ENCODE measurements at places on chromosomes 2 and 18.

DNA sequence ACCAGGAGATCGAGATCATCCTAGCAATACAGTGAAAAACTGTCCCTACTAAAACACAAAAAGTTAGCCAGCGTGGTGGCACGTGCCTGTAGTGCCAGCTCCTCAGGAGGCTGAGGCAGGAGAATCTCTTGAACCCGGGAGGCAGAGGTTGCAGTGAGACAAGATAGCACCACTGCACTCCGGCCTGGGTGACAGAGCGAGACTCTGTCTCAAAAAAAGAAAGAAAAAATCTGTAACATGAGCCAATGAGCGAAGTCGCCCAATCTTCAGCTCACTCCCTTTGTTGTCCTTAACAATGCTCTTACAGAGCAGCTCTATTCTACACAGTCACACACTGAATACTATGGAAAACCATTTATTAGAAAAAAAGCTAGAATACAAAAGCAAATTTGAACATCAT lies 22.0 kb downstream of the FAM98A start:
- DNase-seq = no peak

DNA sequence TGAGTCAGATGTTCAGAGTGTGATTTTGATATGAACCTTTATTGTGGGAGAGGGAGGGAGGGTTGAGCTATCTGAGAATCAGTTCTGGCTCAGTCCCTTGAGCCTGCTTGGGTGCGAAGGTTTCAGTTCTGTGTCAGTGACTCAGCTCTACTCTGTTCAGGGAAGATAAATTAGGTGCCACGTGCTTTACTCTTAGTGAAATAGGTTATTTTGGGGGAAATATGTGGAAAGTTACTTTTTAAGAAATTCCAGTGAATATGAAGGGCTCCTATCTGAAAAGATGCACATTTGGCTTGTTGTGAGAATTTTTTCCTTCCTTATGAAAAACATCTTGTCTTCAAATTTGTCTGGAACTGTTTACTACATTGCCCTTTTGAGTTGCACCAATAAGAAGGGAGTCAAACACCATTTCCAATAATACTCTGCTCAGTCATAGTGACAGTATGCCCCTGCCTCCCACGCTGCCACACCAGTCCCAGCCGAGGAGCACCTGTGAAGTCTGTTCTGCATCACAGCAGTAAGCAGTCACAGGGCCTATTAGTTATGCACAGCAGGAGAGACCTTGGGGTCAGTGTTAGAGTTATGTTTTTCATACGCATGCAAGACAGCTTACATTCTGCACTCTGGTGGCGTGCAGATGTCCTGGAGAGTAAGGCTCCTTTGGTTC lies 32.8 kb upstream of the DNAH7 start:
- no peak for DNase-seq

GRCh38 chr2:115652652-115653051 lies 1210.2 kb downstream of the DPP10 start:
- DNase-seq = no peak

- no peak for DNase-seq
These were observed 192.9 kb downstream of the HAUS1 start for GRCh38 chr18:46297124-46297523.

DNA sequence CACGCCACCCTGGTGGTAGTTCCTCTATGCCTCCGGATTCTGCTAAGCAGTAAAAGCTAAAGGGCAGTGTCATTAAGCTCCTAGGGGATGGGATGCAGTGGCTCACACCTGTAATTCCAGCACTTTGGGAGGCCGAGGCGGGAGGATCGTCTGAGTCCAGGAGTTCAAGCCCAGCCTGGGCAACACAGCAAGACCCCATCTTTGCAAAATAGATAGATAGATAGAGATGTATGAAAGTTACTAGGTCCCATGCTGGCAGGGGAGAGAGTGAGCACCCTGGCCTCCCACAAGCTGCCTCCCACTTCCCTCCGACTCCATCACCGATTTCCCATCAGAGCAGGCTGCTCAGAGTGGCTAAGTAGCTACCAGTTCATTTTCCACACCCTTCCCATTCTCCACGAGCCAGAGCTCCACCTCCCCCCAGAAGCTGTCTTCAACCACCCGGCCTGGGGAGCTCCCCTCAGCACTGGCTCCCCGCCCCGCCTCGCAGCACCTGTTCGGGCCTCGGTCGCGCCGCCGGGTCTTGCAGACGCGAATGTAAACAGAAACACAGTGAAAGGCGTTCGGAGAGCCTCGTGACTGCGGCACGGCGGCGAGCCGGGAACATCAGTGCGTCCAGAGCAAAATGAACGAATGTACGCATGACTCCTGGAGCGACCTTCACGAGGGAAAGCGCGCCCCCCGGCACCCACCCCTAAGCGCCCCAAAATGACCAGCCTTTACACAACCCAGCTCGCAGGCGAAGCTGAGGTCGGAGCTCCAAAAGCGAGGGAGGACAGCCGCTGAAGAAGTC lies 598 bp upstream of the CEP68 start:
- DNase-seq = no peak

DNA sequence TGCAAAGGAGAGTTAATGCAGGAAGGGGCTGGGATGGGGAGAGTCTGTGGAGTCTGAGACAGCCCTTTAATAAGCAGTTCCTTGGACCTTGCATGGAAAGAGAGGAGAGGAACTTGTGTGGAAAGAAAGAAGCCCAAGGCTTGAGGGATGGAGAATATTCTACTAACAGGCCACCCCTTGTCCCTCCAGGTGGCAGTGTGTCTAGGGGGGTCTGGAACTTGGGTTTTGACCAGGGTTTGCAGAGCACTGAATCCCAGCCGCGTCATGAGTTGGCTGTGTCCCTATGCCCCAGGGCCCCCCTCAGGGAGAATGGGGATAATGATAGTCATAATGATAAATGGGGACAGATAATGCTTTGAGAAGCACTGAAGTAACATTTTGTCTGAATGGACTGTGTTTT lies 15.0 kb downstream of the TCF7L1 start:
- DNase-seq = no peak

DNA sequence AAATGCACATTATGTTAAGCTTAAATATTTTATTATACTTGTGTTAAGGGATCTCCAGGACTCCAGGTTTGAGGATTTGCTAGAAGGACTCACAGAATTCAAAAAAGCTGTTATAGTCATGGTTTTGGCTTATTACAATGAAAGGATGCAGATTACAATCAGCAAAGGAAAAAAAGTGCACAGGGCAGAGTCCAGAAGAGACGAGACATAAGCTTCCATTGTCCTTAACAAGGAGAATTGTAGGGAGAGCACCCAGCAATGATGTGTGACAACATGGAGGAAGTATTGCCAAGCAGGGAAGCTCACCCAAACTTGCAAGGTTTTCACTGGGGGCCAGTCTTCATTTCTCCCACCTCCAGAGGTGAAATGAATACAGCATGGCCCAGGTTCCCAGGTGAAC lies 12.8 kb upstream of the MYO5B start:
- DNase-seq = no peak

GRCh38 chr2:64769392-64770044 lies 115.8 kb upstream of the SERTAD2 start:
- DNase-seq = no peak

GRCh38 chr2:100269889-100270288 lies 52.4 kb downstream of the LONRF2 start:
- DNase-seq = no peak

GRCh38 chr2:187994464-187995331 lies 297.0 kb upstream of the GULP1 start:
- DNase-seq = no peak

- no peak for DNase-seq
These were observed 3.7 kb upstream of the AFF3 start for GRCh38 chr2:100145893-100146656.

DNA sequence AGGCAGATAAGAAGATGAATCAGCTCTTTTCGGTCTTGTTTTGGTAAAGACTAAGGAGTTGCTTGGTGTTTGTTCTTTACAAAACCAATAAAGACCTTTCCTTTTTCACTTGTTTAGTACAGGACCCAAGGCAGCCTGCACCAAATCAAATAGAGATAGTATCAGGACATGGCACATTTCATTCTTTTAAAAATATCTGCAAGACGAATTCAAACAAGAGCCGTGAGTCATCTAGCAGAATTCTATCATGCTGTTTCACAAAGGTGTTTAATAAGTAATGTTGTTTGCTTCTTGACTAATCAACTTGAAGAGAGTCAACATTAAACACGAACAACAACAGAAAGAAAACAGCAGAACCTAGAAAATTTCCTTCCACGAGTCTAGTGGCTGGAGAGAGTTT lies 102.8 kb upstream of the TTN start:
- DNase-seq = no peak

DNA sequence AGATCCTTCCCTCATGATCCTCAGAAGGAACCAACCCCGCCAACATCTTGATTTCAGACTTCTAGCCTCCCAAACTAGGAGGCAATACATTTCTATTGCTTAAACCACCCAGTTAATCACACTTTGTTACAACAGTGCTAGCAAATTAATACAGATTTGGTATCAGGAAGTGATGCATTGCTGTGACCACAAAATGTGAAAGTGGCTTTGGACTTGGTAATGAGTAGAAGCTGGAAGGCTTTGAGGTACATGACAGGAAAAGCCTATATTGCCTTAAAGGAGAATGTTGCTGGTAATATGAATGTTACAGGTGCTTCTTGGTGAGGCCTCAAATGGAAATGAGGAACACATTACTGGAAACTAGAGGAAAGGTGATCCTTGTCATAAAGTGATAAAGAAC lies 260.3 kb downstream of the SATB2 start:
- no peak for DNase-seq

- no peak for DNase-seq
These were observed 150.0 kb downstream of the ESCO1 start for GRCh38 chr18:21450503-21450902.

DNA sequence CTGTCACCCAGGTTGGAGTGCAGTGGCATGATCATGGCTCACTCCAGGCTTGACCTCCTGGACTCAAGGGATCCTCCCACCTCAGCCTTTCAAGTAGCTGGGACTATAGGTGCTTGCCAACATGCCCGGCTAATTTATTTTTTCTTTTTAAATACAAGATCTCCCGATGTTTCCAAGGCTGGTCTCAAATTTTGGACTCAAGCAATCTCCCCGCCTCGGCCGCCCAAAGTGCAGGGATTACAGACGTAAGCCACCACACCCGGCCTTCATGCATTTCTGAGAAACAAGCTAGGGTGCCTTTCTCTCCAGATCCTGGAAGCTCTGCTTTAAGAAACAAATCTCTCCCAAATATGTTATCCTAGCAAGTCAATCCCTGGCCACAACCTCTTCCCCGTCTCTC lies 234.1 kb downstream of the FBXO15 start:
- no peak for DNase-seq

GRCh38 chr2:144631636-144632035 lies 111.7 kb upstream of the ZEB2 start:
- DNase-seq = no peak

DNA sequence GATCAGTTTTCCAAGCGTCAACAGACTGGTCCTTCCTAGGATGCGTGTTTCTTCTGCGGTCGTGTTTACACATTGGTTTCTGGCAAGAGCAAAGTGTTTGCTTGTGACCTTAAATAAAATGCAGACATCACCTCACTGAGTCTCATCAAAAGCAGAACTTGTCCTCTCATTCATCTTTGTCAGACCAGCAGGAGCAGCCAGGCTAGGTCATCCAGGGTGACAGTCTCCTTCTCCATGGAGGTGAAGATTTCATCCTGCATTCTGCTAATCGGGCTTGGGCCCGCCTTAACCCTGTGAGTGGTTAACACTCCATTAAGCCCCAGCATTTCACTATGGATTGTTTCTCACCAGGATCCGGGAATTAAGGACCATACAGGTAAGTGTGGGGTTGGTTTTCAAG lies 64.2 kb upstream of the PID1 start:
- no peak for DNase-seq

DNA sequence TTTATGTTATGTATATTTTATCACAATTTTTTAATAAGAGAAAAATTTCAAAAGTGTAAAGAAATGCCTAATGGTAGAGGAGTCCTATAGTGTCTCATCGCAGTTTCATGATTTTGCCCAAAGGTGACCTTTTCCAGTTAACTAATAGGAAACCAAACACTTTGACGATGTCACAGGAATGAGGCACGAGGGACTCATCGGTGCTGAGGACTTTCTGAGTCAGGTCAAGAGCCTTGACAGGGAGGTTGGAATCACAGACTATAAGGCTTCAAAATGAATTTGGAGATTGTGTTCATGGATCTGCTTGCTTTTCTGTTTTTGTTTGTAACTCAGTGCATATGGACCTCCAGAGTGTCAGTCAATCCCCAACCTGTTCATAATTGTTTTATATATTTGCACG lies 15.1 kb upstream of the RTTN start:
- no peak for DNase-seq

DNA sequence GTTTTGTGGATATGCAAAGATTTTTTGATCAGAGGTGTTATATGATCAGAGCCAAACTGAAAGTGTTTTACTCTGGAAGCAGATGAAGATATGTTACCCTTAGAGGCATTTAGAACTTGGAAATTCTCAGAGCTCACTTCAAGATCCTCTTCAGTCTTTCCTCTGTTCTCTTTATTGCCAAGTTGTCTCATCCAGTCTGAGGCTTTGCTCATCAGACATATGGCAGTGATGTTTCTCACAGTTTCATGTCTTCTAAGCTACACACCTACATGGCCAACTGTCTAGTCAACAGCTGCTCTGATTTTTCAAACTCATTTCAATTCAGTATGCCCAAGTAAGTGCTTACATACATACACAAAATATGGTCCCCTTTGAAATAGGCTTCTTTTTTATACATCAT lies 1504.3 kb upstream of the PIK3C3 start:
- DNase-seq = no peak

GRCh38 chr2:156800781-156801361 lies 364.7 kb downstream of the GPD2 start:
- no peak for DNase-seq

GRCh38 chr2:130827502-130828251 lies 9.0 kb upstream of the ARHGEF4 start:
- DNase-seq = no peak

DNA sequence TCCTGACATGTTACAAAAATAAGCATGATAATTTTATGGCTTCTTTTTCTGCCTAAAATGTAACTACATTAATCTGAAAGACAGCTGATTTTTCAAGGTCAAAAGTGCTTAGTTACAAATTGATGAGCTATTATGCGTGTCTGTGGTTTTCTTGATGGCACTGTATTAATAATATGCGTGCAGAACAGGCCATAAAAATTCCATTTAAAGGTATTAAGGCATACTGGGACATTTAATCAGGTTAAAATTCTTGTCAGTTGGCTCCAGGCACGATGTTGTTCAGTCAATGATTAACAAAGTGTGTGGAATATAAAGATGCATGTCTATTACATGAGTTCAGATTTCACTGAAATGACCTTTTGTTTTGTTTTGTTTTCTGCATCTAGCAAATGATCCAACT lies 420.1 kb upstream of the ZNF804A start:
- no peak for DNase-seq

- DNase-seq = peak; percentile 25
These were observed 214.1 kb upstream of the STON1 start for GRCh38 chr2:48315896-48316194.

DNA sequence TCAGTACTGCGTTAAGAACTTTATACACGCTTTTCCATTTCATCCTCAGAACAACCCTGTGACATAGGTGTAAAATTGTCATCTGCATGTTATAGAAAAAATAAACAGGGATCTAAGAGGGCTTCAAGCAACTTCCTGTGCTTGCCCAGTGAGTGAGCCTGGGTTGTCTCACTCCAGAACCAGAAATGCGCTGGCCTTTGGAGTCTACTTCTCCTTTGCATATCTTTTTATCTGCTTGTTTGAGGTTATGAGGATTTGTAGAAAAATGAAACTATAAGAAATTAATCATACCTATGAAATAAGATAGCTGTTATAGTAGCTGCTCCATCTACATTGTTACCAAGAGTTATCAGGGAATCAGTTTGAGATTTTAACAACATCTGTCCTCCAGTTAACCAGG lies 55.3 kb upstream of the CABYR start:
- no peak for DNase-seq

- no peak for DNase-seq
These were observed 87.6 kb upstream of the TEX51 start for GRCh38 chr2:126811101-126811500.

- DNase-seq = no peak
These were observed 440.9 kb downstream of the ZEB2 start for GRCh38 chr2:144078802-144079724.
